Stimulated activated CD8-positive, alpha-beta memory T cell treated with anti-CD3 and anti-CD28 coated beads, Interleukin-7, amount 100 ng/mL, for 24 hours (primary cell): ENCODE measurements at places on chromosomes 12 and 14.

DNA sequence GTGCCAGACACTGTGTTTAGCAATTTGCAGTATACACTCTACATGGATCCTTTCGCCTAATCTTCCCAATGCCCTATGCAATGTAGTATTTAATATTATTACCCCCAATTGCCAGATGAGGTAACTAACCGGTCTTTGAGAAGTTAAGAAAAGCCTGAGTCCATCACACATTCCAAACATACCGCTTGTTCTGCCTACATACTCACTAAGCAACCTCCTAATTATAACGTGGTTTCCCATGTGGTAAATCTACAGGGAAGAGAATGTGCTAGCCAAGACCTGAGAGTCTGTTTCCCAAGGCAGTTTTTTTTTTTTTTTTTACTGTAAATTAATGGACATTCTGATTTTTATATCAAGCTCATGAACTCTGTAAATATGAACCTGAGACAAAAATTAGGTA, 37.2 kb downstream of the ATP2B1 start:
- DNase-seq = no peak

DNA sequence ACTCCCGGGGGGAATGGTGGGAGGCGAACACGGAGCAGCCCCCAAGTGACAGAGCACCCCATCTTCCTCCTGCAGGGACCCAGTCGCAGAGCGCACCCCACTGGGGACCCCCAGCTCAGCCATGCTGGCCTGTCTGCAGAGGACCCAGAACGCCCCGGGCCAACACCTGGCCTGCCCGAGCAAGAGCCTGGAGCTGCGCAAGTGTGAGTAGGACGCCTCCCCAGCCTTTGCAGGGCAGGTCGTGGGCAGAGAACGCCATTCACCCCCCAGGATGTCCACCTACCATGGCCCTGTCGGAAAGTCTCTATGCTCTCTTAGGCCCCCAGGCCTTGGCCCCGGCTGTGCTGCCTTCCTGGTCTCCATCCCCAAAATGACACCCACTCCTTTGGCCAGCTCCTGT, 30.4 kb downstream of the FAM222A start:
- no peak for DNase-seq

DNA sequence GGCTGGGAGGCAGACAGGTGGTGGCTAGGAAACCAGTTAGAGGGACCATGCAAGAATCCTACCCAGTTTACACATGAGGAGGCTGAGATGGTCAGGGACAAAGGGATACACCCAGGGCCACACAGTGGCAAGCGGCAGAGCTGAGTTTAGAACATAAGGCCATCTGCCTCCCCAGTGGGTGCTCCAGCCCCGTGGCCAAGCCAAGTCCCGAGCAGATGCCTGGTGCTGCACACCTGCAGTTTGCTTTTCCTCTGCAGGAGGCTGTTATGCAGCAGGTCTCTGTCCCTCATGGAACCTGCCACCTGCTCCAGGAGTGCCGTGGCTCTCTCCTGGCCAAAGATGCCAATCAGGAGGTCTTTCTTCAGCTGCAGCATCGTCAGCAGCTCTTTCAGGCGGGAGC, 70.8 kb downstream of the SYNE3 start:
- no peak for DNase-seq

DNA sequence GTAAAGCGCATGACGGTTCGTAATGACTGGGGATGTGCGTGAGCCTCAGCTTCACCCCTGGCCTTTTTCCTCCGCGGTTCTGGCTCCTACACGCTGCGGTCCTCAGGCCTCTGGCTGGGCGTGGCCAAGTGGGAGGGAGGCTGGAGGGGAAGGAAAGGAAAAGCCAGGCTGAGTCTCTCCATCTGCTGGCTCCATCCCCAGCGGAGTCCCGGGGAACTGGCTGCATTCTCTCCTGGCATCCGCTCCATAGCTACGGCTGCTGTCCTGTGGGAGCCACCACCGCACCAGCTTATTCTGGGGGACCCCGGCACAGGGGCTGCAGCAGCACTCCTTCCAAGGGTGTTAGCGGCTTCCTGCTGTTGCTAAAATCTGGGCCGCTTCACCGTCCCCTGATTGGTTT, 68.2 kb upstream of the SLC24A4 start:
- DNase-seq = no peak

DNA sequence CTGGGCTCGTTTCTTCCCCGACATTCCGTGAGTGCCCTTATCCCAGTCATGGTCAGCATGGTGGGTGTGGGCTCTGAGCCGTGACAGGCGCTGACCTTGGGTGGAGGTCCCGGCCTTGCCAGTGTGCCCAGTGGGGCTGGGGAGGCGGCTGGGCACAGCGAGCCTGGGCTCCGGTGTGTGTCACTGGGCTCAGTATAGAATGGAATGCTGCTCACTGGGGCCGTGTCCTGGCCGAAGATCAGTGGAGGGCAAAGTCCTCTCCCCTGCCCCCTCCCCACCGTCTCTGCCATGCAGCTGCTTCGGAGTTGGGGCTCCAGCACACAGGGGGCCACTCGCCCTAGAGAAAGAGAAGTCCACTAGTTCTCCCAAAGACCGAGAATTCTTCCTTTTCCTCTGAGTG, 164.4 kb downstream of the TSPAN9 start:
- DNase-seq = no peak

DNA sequence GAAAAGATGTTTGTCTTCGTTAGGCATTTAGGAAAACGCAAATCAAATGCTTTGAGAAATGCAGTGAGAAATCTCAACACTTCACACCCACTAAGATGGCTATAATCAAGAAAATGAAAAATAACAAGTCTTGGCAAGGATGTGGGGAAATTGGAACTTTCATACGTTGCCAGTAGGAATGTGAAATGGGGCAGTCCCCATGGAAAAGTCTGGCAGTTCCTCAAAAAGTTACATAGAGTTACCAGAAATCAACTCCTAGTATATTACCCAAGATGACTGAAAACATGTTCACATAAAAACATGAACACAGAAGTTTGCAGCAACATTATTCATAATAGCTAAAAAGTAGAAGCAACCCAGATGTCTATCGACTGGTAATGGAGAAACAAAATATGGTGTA, 41.5 kb upstream of the LRTM2 start:
- DNase-seq = no peak

DNA sequence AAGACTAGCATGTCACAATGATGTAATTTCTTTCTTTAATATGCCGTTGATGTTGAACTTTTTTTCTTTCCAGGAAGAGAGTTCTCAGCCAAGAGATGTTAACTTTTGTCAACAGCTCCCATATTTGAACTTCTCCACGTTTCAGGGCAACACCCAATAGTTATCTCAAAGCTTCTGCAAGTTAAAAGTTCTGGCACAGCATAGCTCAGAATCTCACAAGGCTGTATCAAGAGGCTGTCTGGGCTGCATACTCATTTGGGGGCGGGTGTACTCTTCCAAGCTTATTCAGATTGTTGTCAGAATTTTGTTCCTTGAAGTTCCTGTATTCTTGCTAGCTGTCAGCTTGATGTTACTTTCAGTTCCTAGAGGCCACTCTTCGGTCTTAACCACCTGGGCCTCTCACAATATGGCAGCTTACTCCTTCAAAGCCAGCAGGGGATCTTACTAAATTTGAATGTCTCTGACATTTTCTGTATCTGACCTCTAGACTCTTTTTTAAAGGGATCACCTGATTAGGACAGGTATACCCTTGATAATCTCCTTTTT, 38.9 kb downstream of the KCNC2 start:
- no peak for DNase-seq

GRCh38 chr12:52073531-52074381, 4.0 kb downstream of the ATG101 start:
- DNase-seq = no peak

DNA sequence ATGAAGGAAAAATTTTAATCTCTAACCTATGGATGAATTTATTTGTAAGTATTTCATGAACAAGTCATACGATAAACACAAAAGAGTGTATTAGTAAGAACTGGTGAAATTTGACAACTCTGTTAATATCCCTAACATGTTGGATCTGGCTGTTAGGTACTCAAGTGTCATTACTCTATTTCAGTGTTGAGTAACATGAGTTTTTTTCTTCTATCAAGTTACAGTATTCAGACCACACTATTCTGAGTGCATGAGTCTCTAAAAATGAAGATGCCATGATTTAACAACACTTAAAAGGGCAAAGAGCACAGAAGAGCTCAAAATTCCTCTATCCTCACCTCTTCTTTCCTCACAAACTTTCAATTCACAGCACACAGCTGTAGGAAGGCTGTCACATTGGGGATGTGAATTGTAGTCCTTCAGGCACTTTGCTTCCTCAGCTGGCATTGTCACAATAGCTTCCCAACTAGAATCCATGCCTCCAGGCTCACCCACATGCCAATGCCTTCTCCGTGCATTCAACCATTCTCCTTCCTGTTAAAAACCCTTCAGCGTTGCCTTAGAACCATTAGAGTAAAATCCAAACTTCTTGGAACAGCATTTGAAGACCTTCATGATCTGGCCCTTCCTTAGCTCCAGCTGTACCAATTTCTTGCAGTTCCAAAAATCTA, 73.7 kb upstream of the DBX2 start:
- no peak for DNase-seq

DNA sequence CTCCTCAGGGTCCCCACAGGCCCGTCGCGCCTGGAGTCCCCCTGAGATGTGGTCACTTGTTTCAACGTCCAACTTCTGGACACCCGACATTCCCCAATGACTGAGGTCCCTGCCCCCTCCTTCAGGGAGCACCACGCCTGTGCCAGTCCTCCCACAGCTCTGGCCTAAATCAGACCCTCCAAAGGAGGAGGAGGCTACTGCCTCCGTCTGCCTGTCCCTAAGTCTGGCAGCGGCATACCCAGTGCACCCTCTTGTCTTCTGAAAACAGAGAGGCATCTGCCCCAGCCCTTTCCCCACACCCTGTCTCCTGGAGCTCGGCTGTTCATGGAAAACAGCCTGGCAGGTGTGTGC, 46.2 kb downstream of the TESC start:
- DNase-seq = no peak

DNA sequence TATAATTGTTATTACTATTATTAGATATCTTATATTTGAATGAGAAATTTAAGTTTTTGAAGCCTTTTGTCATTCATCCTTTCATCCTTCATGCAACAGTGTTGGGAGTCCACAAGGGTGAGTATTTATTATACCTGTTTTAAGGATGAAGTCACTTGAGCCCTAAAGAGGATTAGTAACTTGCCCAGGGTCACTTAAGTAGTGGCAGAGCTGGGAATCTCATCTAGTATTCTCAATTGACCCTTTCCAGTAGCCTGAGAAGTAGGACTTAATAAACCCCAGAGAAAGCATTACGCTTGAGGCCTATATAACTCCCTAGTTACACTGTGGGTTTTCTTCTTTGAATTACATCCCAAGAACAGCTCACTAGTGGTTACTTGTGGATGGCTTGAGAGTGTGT, 119.8 kb downstream of the SRGAP1 start:
- DNase-seq = no peak

DNA sequence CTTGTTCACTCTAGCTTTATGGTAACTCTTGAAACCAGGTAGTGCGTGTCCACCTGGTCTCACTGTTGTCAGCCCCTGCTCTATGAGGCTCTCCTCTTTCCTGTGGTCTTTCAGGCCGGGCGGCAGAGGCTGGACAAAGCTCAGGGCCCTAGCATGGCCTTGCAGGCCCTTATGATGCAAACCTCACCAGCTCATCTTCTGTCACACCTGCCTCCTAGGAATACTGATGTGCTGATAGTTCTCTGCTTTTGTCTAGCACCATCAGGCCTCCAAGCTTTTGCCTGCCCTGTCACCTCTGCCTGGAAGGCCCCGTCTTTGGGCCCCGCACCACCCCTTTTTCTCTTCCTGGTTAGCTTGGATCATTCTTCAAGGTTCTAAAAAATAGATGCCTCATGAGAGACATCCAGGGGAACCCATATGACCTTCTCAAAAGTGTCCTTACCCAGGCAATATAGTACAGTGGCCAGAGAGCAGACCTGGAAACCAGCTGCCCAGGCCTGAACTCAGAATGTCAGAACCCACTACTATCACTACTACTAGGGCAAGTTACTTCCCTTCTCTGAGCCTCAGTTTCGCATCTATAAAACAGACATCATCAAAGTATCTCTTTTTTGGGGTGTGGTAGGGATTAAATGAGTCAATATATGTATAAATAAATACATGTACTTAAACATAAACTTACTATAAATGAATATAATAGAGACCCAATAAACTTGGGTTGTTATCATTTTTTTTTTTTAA, 91.7 kb downstream of the ZFP36L1 start:
- DNase-seq = no peak
